ENCODE measurements at places on chromosomes 2 and 18.

- no peak for DNase-seq
Measured at GRCh38 chr2:104938231-104938941, 84.5 kb downstream of the POU3F3 start.

- DNase-seq: peak; percentile 42
Measured at GRCh38 chr2:61660511-61661388, 122.6 kb upstream of the XPO1 start.

- DNase-seq: no peak
Measured at GRCh38 chr18:48713309-48713708, 174.5 kb downstream of the CTIF start.

- DNase-seq: no peak
Measured at GRCh38 chr2:227655454-227655853, 11.2 kb upstream of the SCYGR5 start.

DNA sequence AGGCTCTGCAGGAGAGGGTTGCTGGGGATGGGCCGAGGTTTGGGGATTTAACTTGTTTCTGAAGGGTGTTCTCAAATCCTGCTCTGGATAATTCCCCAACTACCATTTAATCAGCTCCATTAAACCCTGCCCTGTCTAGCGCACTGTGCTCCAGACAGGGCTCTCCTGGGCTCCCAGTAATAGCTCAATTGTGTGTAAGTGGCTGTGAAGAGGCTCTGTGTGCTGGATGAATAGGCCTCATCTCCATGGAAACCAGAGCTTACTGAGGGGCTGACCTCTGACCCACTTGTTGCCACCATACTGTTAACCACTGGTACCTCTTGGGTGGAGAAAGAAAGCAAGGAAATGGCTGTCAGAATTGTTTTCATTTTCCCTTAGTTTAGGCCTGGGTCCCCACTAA lies 92.9 kb downstream of the TGOLN2 start:
- DNase-seq: no peak

GRCh38 chr2:25105336-25106085 lies 62.9 kb downstream of the POMC start:
- peak; percentile 22 for DNase-seq

DNA sequence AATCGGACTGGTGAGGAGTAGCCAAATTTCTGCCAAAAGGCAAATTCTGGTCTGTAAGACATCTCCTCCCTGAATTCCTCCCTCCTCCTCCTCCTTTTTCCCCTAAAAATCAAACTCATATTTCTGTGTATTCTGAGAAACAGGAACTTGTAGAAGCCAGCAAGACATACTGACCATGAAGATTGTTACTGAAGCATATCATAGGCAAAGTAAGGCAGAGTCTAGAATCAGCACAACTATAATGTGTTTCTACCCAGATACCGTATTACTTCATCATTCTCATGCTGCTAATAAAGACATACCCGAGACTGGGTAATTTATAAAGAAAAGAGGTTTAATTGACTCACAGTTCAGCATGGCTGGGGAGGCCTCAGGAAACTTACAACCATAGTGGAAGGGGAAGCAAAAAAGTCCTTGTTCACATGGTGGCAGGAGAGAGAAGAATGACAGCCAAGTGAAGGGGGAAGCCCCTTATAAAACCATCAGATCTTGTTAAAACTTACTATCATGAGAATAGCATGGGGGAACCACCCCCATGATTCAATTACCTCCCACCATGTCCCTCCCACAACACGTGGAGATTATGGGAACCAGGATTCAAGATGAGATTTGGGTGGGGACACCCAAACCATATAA lies 24.9 kb upstream of the EPC2 start:
- DNase-seq: no peak

- no peak for DNase-seq
Measured at GRCh38 chr18:6569813-6570212, 155.1 kb upstream of the L3MBTL4 start.

- no peak for DNase-seq
Measured at GRCh38 chr18:57083485-57083884, 63.4 kb upstream of the BOD1L2 start.

DNA sequence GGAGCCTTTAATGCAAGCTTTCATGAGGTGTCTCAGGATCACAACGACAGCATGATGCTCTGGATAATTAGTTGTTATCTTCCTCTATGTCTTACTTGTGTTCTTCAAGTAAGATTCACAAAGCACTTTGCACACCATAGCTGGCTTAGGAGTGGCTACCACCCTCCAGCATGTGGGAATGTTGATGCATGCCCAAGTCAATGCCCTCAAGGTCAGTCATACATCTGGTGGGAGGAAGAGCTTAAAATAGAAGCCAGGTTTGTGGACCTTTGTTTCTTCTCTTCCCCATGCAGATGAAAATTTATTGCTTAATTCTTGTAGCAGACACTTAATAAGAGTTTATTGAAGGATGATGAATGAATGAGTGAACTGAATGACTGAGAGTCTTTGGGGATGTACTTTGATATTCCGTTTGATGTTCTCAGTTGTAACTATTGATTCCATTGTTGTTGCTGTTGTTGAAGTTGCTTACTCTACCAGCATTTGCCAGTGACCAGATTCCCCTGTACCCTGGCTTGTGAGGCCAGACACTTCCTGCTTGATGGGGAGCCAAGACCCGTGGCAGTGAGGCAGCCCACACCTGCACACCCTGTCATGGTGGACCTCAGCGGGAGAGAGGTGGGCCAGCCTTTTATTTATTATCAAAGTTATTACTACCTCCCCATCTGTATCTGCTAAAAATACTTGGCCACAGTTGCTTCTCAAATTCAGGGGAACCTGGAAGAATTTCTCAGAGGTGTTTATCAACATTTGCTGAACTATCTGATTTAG lies 137.8 kb downstream of the LAMA3 start:
- DNase-seq: no peak

DNA sequence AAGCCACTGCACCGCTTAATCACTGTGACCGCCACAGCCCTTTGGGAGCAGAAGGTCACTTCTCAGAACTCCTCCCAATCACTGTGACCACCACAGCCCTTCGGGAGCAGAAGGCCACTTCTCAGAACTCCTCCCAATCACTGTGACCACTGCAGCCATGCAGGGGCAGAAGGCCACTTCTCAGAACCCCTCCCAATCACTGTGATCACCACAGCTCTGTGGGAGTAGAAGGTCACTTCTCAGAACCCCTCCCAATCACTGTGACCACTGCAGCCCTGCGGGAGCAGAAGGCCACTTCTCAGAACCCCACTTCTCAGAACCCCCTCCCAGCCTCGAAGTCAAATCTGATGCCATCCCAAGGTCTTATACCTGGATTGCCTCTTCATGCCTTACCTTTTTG lies 56.8 kb upstream of the DAPL1 start:
- no peak for DNase-seq

GRCh38 chr2:197308585-197308984 lies 2.0 kb downstream of the ANKRD44 start:
- no peak for DNase-seq

GRCh38 chr2:219916281-219916680 lies 288.9 kb downstream of the SLC4A3 start:
- no peak for DNase-seq
